Activated CD4-positive, alpha-beta memory T cell treated with anti-CD3 and anti-CD28 coated beads, Interleukin-2, amount 10 ng/mL, durations not matched to agents 7 days and 5 days (primary cell): ENCODE measurements at places on chromosomes 16 and 17. TPM values are rescaled to one million over a fixed set of nuclear protein-coding genes. Genes with fewer than 3 reads are reported as not detected.

Gene RGS11
- total RNA-seq, result 0.10 TPM

Gene KRT31
- not detected for total RNA-seq

Gene IGSF6
- total RNA-seq, result 0.15 TPM

Gene NDRG4
- 0.83 TPM for total RNA-seq

Gene SPNS2
- total RNA-seq, result 0.60 TPM

Gene PRR15L
- not detected for total RNA-seq

Gene SLFN14
- total RNA-seq, result not detected

Gene VMO1
- total RNA-seq, result 0.40 TPM

Gene SPIRE2
- total RNA-seq, result 1.8 TPM

Gene MED9
- total RNA-seq, result 13.2 TPM

Gene SLC6A4
- total RNA-seq, result 0.18 TPM

Gene PITPNM3
- 0.53 TPM for total RNA-seq

Gene PERCC1
- total RNA-seq, result not detected

Gene PRR29
- 15.1 TPM for total RNA-seq

Gene ZCCHC14
- 4.2 TPM for total RNA-seq

Gene SDK2
- 2.4 TPM for total RNA-seq
